ENCODE measurements at places on chromosomes 3 and 15.

- no peak for DNase-seq
Measured at GRCh38 chr15:30924353-30924752, 20.6 kb downstream of the FAN1 start.

DNA sequence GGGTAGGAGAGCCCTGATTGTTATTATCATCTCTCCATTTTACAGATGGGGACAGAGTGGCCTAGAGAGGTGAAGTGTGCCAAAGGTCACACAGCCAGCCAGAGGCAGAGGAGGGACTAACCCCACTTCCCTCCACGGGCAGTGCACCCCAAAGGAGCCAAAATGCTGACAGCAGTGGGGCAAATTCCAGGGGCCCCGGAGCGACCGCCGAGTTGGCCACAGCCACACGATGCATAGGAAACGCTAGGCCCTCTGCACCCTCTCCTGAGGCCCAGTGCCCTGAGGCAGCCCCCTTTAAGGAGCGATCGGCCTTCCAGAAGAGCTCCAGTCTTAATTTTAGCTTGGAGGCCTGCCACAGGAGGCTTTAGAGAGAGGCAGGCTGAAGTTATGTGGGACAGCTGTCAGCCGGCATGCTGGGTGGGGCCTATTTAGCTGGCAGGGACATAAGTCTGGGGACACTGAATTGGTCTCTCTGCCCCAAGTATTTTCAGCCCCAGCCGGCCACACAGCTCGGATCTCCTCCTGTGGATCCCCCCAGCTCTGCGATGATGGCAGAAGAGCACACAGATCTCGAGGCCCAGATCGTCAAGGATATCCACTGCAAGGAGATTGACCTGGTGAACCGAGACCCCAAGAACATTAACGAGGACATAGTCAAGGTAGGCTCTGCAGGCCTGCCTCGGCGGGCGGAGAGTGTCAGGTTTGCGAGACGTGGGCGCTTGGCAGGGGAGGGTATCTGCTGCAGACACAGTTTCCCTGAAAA is at the start of gene CAV3:
TSS of gene CAV3 (plus strand) at position 471 of the 763 bp plus-strand sequence. CDS start at position 546, 75 bp downstream.
- DNase-seq = no peak

DNA sequence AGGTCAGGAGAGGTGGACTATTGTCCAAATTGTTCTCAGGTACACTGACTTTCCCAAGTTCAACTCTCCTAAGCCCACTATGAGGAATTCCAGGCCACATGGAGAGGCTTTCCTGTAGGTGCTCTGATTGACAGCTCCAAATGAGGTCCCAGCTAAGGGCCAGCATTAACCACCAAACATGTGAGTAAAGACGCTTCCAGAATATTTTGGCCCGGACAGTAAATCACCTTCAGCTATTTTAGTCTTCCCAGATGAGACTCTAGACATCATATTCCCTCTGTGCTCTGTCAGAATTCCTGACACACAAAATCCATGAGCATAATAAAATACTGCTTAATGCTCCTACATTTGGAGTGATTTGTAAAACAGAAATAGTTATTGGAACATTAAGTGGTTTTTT is 135.5 kb downstream of the TGFBR2 start:
- DNase-seq = no peak

DNA sequence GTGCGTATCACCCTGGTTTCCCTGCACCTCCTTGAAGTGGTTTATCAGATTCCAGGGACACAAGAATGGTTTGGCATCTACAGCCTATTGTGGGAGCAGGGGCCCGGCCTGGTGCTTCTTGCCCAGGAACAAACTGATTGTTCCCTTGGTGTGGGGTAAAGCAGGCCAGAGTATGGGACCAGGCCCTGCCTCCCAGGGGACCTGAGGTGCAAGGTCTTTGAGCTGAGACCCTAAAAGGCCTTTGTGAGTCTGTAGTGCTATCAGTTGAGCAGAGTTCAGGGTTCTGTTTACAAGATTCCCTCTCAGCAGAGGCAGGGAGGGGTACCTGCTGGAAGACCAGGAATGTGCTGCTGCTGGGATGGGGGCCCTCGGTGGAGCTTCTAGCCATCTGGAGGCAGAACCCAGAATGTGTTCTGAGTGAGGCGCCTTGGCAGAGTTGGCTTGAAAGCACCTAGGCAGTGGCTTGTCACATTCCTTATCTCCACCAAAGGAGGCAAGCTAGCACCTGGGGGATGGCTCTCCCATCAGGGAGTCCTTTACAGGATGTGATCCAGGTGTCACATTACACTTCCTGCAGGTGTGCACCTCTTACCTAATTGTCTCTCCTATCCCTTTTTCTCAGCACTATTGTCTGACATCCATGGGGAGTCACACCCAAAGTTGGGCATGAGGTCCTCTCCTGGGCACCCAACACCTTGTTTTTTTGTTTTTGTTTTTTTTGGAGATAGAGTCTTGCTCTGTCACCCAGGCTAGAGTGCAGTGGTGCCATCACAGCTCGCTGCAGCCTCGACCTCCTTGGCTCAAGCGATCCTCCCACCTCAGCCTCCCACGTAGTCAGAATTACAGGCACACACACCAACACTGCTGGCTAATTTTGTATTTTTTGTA is 13.1 kb downstream of the FLNB start:
- DNase-seq = peak; percentile 87

DNA sequence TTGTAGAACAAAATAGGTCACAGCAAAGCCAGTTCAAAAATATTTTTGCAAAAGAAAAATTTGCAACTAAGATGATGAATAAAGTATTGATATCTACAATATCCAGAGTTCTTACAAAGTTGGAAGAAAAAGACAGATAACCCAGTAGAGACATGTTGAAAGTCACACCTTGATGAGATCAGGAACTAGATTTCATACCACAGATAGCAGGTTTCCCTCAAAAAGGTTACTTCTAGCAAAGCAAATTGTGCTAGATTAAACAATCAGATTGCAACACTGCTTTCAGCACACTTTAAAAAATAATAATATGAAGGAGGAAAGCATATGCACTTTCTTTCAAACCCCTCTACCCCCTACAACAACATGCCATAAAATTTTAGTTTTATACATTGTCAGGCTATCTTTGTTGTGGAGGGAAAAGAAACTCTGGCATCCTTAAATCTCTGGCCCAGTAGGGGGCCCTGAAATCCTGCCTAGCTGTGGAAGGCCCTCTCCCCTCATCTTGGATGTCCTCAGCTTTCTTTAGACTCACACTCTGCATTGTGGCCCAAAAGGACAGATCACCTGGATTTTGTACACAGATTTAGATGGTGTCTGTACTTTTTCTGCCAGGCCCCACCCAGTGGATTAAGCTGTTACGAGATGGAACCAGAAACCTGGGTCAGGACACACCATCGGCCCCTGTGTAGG is 50.9 kb downstream of the CCR3 start:
- DNase-seq = no peak

GRCh38 chr3:59531994-59532393 is 482.2 kb upstream of the CFAP20DC start:
- no peak for DNase-seq

DNA sequence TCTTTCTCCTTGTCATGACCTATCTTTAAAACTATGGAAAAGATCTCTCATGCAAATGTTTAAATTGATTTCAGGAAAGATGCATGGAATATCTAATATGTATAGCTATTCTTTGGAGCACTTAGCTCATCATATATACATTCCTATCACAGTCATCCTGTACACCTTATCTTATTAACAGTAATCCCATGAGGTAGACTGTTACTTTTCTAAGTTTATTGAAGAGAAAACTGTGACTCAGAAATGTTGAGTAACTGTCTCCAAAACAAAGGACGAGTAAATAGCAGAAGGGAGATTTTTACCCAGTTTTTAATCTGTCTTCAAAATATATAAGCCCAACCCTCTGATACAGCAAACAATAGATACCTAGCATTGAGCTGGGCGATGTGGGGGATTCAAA is 308.3 kb downstream of the GAP43 start:
- no peak for DNase-seq

DNA sequence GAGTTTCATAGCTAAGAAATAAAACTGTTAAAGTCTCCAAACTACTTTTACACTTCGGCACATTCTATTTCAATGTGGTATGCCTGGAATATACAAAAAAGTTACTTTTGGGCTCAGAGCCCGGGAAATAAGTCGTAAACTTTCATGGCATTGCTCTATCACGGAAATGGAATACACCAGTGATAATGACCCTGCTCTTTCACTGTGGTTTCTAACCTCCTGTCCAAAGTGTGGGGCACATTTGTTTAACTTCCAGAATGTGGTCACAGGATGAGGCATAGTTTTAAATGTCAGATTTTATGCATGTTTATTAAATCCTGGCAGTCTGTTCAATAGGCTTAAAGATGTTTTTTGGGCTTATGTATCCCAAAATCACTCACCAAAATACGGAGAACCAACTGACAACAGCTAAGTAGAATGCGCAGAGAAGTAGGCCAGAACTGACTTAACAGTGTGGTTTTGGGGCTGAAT is 5.1 kb downstream of the CXCR6 start:
- DNase-seq = no peak

- no peak for DNase-seq
Measured at GRCh38 chr3:138254216-138254615, 67.1 kb downstream of the ARMC8 start.

DNA sequence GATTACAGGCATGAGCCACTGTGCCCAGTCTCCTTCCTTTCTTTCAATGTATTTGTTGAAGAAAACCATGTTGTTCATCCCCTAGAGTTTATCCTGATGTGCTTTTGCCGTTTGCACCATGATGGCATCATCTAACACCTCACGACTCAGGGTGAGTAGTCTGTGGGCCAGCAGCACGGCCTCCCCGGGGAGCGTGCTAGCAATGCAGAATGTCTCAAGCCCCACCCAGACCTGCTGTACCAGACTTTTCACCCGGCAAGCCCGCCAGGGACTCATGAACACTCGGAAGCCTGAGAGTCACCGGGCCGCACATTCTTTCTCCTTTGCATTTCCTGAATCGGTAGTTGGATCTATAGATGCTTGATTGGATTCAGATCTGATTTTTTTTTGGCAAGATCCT is 64.6 kb downstream of the RPN1 start:
- no peak for DNase-seq

DNA sequence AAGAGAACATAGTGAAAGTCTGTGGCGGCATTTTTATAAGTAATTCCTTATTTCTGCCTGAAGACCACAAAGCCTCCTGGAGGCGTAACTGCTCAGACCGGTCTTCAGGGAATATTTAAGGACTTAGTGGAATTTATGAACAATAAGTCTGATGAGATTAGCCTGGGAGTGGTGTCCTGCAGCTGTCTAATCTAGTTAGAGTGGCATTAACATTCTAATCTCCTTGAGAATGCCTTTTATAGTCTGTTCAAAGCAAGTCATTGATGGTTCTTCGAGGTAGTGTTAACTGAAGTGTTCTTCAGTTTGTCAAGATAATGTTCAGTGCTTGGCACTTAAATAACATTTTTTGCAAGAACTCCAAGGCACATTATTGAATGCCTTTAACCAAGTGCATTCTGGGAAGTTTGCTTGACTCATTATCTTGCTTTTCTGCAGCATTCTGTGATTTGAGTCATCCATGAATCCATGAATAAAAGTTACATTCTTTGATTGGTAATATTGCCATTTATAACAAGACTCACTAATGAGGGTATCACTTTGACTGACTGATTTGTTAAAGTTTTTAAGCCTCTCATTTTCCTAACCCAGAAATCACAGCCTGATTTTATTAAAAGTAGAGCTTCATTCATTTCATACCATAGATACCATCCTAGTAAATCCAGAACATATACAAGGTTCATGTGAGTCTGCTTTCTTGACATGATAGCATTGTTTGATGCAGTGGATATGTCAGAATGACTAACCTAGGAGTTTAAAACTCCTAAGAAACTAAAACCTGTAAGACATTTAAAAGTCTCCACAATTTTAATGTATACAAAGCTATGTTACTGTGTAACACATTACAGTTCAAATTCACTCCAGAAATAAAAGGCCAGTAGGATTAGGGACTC is 12.5 kb downstream of the RBM5 start:
- no peak for DNase-seq

DNA sequence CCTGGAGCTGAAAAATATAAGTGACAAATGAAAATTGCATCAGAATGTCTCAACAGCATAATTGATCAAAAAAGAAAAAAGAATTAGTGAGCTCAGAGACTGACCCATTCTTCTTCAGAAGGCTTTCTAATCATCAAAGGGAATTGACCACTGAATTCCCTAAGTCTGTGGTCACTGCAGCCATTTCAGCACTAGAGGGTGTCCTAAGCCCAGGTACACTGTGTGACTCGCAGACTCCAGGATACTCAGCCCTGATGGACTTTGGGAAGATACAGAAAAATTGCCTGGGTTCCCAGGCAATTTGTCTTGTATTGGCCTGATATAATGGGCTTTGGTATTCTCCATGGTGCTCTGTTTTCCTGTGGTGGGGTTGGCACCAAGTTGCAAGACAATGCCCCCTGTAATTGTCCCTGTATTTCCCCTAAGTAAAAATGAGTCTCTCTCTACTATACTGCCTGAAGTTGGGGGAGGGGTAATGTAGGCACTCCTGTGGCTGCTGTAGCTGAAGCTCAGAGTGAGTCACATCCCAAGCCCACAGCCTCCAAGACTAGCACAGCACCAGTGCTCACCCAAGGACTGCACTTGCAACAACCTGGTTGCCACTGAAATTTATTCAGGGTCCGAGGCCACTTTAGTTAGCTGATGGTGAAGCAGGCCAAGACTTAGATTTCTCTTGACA is 256.0 kb upstream of the STAC start:
- peak; percentile 62 for DNase-seq

DNA sequence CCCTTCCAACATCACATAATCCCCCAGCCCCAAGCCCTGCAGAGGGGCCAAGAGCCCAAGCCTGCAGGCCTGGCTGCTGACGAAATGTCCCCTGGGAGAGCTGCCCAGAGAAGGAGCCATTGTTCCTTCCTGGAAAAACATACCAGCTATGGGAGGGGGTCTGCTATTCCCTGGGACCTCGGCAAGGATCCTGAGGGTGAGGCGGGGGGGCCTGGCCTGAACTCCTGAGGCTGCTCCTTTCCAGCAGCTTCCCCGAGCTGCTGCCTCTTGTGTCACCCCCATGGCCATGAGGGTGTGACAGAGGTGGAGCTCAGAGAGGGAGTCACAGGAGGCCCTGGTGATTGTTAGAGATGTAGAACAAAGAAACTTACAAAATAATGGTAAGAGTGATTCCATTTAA is 12.9 kb downstream of the LOXL1 start:
- DNase-seq = no peak

- DNase-seq = no peak
Measured at GRCh38 chr3:196513697-196514349, 1.3 kb downstream of the SMCO1 start.

DNA sequence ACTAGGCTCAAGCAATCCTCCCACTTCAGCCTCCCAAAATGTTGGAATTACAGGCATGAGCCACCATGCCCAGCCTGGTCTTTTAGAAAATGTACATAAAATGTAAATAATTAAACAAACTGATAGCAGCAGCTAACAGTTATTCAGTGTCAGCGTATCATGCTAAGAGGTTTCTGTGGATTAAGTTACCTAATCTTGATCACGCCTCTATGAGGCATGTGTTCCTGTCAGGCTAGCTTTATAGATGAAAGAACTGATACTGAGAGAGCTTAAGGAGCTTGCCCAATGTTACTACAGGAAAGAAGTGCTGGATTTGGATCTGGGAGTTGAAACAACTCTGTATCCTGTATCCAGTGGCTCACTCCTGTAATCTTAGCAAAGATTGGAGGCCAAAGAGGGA is 11.2 kb upstream of the MST1R start:
- no peak for DNase-seq
